Stimulated activated CD8-positive, alpha-beta memory T cell treated with anti-CD3 and anti-CD28 coated beads, Interleukin-2, amount 100 ng/mL, for 1 hour (primary cell): ENCODE measurements at places on chromosomes 1 and 21.

- no peak for DNase-seq
Measured at GRCh38 chr1:7121622-7121988, 336.4 kb downstream of the CAMTA1 start.

- no peak for DNase-seq
Measured at GRCh38 chr21:36478941-36479340, 981 bp downstream of the CLDN14 start.

DNA sequence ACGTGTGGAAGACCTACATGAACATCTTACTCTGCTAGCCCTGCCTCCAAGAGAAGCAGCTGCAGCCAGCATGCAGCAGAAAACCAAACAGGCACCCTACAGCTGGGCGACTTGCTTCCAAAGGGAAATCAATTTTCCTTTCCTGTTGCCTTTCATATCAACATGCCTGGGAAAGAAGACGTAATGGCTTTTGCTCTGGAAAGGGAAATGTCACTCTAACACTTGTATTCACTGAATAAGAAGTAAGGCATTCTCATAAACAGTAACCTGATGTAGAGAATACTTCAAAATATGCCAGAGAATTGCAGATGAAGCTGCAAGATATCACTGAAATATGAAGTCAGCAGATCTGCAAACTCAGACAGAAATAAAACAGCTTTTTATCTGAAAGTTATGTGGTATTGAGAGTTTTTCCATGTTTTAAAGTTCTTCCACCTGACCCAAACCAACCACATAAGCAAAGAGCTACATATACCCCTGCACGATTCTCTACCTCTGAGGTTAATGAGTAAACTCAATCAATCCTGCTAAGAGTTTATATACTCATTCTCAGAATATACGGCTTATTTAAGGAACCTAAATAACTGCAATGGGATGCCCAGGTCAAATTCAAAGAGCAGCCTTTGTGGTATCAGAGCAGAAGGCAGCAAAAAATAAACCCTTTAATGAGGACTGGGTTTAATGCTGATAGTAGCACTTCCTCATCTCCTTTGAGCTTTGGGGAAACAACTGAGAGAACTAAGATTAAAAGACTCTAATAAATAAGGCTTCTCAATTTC is 150.9 kb downstream of the RERE start:
- no peak for DNase-seq

DNA sequence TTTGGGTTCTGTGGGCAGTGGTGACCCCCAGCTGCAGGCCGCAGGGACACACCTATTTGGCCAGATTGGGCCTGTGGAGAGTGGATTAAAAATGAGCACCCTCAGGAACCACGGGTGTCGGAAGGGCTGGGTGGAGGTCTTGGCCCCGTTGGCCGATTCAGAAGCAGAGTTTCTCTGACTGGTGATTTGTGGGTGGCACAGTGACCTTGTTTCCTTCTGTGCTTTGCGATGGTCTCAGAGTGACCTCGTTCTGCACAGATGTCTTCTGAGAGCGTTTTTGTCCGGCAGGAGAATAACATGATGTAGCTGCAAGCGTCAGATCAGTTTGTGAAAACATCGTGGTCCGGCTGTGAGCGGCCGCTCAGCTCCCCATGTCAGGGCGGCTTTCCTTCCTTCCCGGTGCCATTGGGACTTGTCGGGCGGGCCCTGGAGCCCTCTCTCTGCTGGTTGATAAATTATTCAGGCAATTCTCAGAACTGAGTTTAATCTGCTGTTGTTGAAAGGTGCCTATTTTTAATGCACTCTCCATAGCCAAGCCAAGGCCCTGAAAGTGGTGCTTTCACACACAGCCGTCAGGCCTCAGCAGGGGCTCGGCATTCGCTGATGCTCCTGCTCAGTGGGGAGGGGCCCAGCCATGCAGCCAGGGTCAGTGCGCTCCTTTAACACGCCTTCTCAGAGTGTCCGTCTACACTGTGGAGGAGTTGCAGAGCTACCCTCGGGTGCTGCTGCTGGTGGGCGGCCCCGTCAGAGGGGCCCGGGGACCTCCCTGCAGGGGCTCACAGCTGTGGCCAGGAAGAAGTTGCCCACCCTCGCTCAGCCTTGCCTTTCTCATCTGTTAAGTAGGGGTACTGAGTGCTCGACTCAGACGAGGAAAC is 26.8 kb downstream of the TRPM2 start:
- no peak for DNase-seq

DNA sequence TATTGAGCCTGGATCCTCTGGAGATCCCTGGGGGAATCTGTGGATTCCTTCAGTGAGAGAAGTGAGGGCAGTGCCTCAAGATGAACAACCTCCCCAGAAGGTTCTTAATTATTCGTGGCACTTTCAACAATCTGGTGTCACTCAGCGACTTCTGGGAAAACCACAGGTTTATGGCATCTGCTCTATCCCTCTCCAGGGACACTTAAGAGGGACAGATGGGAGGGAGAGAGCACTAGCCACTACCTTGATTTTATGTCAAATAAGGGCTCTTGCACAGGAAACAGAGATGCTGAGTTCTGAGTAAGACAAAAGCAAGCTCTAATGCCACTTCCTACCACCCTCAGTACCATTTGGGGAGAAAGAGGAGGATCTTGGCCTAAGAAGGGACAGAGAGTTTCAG is 21.2 kb upstream of the CHI3L1 start:
- no peak for DNase-seq

GRCh38 chr21:42125571-42126544 is 54.7 kb downstream of the UMODL1 start:
- DNase-seq = no peak

- DNase-seq = no peak
Measured at GRCh38 chr1:238254935-238255334, 364.2 kb upstream of the ZP4 start.

DNA sequence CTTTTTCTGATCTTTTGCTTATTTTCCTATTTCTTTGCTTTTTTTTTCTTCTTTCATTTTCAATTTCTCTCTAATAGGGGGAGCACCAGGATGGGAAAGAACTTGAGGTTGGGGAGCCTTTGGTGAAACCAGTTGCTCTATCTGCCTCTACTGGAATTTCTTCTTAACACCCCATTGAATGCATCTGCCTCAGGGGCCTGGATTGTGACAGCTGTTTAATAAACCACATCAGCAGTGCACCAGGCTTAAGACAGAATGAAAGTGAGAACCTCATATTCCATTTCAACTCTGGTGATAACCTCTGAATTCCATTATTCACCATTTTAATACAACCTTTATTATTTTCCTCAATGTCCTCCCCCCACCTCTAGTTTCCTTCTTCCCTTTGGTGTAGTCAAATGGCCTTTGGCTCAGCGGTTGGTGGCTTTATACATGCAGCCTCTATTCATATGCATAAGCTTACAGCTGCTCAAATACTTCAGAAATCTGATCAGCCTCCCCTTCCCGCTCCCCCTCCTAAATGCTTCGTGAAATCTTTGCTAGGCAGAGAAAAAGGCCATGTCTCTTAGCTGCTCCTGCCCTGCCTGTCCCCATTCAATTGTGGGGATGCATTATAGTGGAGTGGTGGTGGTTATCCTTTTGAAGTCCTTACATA is 537.3 kb upstream of the PLXNA2 start:
- no peak for DNase-seq
